Renal pelvis (tissue), 12 donors: ENCODE measurements at places on chromosomes 1 and 21. TPM values are rescaled to one million over a fixed set of nuclear protein-coding genes. Genes with fewer than 3 reads are reported as not detected.

DNA sequence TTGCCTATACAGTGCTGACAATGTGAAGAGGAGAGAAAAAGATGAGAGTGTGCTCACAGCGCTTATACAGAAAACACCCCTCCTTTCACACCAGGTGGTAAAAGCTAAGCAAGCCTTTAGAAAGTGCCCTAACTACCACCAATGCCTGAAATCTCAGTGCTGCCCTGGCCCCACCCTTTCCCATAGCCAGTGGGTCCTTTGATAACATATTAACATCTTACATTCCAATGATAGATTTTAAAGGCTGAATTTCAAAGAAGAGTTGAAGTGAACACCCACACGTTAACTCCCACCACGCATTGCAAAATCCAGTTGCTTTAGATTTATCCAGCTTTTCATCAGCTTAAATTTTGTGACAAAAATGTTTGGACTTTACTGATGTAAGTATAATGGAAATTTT, 58.1 kb upstream of the SSX2IP start:
- no peak for DNase-seq

DNA sequence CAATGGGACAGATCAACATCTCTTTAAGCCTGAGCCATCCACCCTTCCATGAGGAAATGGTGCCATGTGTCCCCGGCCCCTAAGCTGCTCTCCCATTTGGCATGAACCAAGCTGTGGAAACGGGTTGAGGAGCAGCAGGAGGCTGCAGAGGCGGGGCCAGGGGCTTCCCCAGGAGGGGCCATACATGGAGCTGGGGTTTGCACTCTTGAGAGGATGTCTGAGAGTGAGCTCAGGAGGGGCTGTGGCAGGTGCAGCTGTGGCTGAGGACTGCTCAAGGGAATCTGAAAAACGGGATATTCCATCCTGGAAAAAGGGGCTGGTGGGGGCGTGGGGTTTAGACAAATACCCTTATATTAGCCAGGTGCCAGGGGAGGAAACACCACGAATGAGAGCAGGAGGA, 7.1 kb upstream of the CLEC20A start:
- no peak for DNase-seq

GRCh38 chr1:229087339-229087738, 183.6 kb upstream of the RAB4A start:
- no peak for DNase-seq

DNA sequence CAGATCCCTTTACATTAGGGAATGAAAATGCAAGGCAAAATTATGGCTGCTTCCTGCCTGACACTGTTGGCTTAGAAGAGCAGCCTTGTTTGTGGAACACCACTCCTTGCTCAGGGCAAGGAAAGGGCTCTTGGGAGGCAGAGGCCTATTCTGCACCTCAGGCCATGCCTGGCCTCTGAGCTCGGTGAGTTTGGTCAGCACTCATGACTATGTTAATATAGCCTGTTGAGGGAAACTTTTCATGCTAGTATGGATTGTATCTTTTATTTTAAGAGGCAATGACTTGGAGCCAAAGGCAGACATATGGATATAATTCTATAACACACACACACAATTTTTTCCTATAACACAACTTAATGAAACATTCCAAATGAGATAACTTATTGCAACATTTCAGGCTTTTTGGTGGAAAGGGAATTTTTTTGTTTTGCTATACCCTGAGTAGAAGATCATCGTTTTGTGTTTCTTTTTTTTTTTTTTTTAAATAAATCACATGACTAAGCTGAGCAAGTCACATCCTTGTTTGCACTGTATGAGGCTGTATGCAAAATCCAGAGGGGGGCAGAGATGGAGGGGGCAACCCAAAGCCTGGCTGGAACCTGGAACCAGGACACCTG, 5.6 kb upstream of the YRDC start:
- no peak for DNase-seq

DNA sequence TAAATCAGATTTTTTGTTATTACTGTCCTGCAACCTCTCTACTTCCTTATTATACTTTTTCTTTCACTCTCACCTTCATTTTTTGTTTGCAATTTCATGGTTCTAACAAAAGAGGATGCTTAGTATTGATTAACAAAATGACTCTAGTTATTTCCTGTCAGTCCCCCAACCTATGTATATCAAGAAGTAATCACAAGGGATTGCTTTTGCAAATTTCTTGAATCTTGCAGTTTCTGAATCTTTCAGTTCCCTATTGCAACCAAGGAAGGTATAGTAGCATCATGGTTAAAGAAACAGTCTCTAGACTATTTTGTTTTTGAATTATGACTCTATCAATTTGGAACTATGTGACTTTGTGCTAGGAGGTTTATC, 446.9 kb downstream of the NEGR1 start:
- DNase-seq: no peak

GRCh38 chr1:16128338-16128741, 27.5 kb downstream of the EPHA2 start:
- DNase-seq: no peak

DNA sequence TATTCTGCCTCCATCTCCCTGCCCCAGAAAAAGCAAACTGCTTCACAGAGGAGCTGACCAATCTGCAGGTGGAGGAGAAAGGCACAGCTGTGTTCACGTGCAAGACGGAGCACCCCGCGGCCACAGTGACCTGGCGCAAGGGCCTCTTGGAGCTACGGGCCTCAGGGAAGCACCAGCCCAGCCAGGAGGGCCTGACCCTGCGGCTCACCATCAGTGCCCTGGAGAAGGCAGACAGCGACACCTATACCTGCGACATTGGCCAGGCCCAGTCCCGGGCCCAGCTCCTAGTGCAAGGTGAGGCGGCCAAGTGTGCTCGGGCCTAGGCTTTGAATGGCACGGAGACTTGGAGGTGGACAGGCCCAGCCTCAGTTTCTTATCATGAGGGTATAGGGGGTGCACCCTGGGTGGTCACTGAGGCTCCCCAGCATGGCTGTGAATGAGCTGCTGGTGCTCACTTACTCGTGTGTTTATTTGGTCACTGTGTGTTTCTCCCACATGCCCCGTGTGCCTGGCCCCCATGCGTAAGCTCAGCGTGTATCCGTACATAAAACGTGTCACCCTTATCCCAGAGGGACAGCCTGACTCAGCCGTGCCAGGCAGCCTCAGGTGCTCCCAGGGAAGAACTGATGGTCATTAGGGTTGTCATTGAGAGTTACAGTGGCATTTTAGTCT, 75.8 kb downstream of the OBSCN start:
- DNase-seq: no peak

- no peak for DNase-seq
Measured at GRCh38 chr1:19057182-19057779, 100.8 kb upstream of the IFFO2 start.

- DNase-seq: no peak
Measured at GRCh38 chr1:43348343-43348808, 10.4 kb upstream of the CDC20 start.

DNA sequence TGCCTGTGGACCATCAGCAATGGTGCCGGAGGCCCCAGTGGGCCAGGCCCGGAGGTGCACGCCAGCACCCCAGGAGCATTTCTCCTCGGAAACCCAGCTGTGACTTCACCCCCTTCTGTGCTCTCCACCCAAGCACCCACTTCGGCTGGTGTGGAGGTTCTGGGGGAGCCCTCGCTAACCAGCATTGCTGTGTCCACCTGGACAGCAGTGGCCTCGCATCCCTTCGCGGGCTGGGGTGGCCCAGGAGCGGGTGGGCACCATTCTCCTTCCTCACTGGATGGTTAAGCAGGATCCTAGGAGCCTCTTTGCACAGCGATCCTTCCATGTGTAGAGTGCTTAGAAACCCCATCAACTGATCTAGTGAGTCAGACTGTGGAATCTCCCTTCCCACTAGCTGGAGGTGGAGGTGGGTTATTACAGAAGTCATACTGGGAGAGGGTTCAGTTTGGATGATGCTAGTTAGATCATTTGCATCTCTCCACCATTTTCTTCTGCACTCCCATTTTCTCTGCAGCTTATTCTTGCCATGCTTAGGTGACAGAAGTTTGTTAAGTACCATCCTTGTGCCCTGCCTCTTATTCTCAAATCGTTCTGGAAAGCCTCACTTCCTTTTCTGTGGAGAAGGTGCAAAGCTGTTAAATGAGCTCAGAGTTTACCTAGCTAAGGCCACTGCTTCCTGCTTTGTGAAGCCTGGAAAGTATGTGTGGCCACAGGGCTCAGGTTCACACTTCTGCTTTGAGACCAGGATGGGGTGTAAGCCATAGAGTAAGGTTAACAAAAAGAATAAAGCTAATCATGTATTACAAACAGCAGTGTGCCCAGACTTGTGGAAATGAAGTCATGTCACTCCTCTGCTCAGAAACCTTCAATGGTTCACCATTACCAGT, 32.3 kb downstream of the TBX19 start:
- no peak for DNase-seq

GRCh38 chr1:43271186-43272118, 1.7 kb downstream of the TMEM125 start:
- no peak for DNase-seq

Gene TLR5
- polyA plus RNA-seq: 7.1 TPM

Gene CRYBG2
- 0.61 TPM for polyA plus RNA-seq

Gene AK4
- polyA plus RNA-seq: 69.9 TPM

Gene MAEL
- 3.3 TPM for polyA plus RNA-seq

Gene CYP4Z1
- polyA plus RNA-seq: 0.42 TPM

Gene ALDH4A1
- polyA plus RNA-seq: 85.7 TPM

Gene BTBD19
- polyA plus RNA-seq: 10.5 TPM

Gene FCRL1
- 0.09 TPM for polyA plus RNA-seq
